Fibroblast of skin of abdomen (primary cell): ENCODE measurements at places on chromosomes 4 and X.

DNA sequence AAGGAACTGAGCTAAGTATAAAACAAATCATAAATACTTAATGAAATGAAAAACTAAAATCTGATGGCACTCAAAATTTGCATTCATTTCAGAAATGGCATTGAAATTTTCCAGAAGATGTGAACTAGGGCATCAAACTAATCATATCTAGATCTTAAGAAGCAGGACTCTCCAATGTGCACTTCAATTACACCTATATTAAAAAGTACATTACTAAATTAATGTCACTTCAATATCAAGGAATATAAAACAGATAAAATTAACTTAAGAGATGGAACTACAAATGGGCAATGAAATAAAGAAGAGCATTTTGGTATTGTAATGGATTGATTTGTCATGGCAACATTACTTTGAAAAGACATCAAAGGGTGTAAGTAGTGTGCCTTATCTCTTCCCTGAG lies 20.3 kb downstream of the NPY2R start:
- no peak for DNase-seq

DNA sequence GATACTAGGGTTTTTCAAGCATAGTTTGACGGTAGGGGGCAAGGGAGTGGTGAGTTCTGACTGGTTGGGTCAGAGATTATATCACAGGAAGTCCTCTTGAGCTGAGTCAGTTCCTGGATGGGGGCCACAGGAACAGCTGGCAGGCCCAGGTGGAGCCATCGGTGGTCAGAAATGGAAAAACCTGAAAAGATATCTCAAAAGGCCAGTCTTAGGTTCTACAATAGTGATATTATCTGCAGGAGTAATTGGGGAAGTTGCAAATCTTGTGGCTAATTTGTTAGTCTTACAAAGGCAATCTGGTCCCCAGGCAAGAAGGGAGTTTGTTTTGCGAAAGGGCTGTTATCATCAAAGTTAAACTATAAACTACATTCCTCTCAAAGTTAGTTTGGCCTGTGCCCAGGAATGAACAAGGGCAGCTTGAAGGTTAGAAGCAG lies 159.3 kb downstream of the PTCHD1 start:
- DNase-seq, result no peak

DNA sequence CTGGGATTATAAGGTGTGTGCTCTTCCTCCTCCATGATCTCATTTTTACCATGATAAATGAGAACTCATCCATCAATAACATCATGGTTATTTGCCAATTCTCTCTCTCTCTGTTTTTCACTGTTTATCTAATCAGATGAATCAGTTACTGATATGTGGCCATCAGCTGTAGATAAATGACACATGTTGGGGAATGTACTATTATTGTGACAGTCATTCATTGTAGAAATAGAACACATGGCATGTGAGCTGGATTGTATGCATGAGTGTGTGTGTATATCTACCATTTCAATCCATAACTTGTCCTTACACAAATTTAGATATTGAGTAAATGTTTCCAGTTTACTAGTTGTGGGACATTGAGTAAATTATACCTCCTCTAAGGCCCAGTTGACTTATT lies 53.0 kb downstream of the OSTC start:
- no peak for DNase-seq

DNA sequence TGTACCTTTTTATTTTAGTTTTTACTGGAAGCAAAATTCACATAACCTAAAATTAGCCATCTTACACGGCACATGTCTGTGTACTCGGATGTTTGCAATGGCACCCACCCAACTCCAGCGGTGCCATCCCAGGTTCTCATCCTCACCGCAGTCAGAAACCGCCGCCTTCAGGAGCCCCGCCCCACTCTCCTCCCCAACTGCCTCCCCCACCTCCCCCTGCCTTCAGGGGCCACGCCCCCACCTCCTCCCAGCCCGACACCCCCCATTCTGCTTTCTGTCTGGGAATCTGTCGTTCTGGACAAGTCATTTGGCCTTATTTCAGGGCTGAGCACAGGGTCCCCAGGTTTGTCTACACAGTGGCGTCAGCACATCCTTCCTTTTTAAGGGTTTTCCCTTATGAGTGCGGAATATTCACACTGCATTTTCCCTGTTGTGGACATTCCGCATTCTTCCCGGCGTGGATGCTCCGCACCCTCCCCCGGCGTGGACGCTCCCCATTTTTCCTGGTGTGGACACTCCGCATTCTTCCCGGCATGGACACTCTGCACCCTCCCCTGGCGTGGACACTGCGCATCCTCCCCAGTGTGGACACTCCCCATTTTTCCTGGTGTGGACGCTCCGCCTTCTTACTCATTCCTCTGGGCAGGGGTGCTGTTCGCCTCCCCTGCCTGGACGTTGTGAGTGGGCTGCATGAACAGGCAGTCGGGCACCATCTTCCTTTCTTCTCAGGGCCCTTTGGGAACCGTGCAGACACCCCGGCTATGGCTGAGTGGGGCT lies 135.4 kb upstream of the NKX1-1 start:
- DNase-seq, result no peak

DNA sequence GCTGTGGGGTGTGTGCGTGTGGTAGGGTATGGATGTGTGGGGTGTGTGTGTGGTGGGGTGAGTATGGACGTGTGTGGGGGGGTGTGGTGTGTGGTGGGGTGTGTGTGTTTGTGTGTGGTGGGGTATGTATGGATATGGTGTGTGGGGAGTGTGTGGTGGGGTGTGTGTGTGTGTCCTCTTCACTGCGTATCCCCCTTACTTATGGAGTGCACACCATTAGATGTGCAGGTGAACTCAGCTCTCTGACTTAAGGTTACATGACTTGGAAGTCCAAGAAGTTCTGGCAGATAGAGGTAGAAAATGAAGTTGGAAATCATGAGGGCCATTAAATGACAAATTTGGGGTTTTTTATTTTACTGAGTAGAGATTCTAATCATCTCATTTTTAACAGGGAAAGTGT lies 182.5 kb downstream of the PALLD start:
- DNase-seq, result no peak

DNA sequence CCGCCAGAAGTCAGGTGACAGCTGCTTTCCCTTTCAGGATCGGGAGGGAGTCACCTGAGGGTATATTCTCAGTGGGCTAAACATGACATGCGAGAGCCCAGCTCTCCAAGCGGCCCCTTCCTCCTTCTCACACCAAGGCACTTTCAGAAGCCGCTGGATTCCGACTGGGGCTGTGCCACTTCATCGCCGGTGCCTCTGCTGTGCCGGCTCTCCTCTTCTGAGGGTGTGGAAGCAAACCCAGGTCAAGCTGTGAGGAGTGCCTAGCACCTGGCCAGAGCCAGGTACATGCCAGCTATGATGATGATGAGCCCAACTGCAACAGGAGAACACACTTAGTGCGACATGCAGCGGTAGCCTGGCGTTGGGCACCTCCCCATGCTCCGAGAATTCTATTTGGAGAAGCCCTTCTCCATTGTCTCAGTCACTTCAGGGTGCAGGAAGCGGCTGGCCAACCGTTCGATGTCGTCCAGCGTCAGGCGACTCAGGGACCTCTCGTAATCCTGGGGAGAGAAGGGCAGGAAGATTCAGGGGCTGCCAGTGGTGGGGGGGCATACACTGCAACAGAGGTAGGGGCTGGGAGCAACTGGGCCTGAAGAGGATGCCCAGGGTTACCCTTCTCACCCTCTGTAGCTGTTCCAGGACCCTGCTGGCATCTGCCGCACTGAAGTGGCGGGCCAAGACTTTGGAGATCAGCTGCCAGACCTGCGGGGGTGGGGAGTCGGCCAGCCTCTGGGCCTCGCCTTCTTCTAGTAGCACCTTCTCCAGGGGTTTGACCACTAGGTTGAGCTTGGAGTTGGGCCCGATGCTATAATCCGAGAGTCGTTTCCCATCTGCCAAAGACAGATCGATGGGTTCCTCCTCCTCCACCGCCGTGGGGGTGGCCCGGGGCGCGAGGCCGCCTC lies 1.0 kb downstream of the UBL4A start:
- no peak for DNase-seq

- DNase-seq, result no peak
Measured at GRCh38 chr4:149555799-149556198, 259.8 kb downstream of the IQCM start.

DNA sequence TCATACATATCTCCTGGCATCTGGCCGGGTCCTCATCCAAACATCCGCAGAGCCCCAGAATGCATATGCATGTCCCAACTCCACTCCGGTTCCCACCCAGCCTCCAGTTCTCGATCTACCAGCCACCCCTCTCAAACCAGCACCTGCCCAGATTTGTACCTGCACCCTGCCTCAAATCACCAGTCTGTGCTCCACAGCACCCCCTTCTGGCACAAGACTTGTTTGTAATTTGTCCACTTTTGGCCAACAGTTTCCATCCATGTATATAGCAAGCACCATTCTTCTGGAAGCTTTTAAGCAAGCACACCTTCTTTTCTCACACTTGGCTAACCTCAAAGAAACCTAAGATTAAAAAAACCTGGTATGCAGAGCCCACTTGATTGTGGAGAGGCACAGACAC lies 644.1 kb downstream of the MID1IP1 start:
- DNase-seq, result no peak

- peak; percentile 77 for DNase-seq
Measured at GRCh38 chr4:53935780-53936179, 128.6 kb downstream of the CHIC2 start.

- DNase-seq, result no peak
Measured at GRCh38 chr4:41461780-41462307, 76.1 kb upstream of the LIMCH1 start.

DNA sequence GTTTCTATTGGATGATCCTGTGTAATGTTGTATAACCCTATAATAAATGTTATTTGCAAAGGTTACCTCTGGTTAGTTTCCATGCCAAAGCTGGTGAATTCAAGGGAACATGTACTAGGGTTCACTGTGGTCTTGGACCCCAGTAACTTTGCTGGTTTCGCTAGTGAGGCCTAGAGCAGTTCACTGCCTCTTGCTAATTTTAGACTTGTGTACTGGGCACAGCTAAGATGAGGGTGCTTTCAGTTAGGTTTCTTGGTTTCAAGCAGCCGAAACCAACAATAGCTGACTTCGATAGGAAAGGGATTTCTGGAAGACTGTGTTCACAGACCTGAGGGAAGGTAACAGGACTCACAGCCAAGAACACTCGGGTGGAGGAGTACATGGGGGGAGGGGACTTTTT lies 215.5 kb upstream of the BCOR start:
- no peak for DNase-seq

- DNase-seq, result no peak
Measured at GRCh38 chr4:86853209-86853608, 4.0 kb upstream of the SLC10A6 start.

DNA sequence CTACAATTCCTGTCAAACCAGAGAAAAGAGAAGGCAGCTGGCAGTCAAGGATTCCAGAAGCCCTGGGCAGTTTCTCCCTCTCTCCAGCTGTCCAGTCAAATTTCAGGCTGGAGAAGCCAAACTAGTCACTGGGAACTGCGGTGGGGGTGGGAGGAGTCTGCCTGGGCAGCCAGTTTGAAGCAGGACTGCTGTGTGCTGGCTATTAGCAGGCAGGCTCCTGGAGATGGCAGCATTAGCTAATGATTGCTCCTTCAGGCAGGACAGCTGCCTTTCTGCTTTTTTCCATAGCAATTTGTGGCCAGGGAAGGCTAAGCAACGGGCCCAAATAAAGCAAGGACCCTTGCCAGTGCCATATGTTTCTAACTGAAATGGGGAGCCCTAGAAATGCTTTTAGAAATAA lies 44.7 kb upstream of the FGF13 start:
- peak; percentile 33 for DNase-seq

GRCh38 chr4:7655511-7656243 lies 220.9 kb upstream of the PSAPL1 start:
- no peak for DNase-seq

DNA sequence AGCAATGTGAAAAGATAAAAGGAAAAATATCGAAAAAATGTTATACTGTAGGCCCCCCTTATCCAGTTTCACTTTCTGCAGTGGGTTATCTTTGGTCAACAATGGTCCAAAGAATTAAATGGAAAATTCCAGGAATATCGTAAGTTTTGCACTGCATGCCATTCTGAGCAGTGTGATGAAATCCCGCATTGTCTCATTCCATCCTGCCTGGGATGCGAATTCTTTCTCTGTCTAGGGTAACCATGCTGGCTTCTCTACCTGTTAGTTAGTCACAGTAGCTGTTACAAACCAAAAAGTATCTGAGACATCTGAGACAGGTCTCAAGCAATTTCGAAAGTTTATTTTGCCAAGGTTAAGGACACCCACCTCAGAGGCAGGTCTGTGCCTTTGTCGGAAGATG lies 170.3 kb downstream of the COX18 start:
- peak; percentile 22 for DNase-seq
